ENCODE measurements at places on chromosomes 1 and 21.
A peak's percentile ranks its signal among the peaks of the same experiment; 100 is the strongest.

DNA sequence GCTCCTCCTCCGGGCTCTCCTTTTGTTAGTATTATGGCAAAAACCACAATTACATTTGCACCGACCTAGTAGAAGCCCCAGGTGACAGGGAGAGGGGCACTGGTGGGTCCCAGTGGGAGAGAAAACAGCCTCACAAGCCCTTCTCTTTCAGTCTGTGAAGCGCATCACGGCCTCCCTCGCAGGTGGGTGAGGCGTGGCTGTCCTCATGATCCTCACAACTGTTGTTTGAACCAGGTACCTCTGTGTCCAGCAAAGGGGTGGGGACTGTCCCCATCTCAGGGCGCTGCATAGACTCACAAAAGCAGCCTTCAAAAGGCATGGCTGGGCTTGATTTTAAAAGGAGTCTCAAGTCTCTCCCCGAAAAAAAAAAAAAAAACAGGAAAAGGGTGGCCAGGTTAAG, 7.9 kb upstream of the C2CD2 start:
- no peak for DNase-seq

GRCh38 chr1:221635305-221635704, 106.6 kb downstream of the DUSP10 start:
- DNase-seq = no peak

DNA sequence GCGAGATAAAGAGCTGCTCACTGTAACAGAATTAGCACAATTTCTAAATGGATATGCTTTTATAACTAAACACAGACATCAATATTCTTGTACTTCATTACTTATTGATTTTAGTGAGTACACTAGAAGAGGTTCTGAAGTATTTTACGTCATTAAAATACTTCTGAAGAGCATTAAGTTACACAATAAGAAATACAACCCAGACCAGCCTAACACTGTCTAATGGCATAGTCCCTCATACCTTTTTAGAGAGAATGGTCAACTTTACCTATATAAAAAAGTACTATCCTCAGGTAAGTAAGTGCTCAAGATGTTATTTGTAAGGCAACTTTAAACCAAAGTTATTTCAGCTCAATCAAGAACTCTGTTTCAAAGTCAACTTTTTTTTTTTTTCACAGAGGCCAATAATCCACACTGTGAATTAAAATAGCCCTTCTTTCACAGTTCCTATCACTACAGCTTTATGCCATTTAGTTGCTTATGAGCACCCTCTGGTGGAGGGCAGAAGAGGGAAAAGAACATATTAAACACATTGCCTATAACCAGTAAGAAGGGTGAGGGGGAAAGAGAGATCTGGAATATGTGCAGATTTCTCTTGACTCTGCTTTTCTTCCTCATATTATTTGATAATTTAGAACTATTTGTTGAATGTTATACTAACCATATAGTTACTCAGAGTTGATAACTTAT, 182.1 kb upstream of the DMRTA2 start:
- DNase-seq = peak; percentile 59

- DNase-seq = no peak
These were observed 202.0 kb downstream of the NFIA start for GRCh38 chr1:61284248-61284854.
